ENCODE measurements at places on chromosomes 7 and 10. TPM values are rescaled to one million over a fixed set of nuclear protein-coding genes. Genes with fewer than 3 reads are reported as not detected.

DNA sequence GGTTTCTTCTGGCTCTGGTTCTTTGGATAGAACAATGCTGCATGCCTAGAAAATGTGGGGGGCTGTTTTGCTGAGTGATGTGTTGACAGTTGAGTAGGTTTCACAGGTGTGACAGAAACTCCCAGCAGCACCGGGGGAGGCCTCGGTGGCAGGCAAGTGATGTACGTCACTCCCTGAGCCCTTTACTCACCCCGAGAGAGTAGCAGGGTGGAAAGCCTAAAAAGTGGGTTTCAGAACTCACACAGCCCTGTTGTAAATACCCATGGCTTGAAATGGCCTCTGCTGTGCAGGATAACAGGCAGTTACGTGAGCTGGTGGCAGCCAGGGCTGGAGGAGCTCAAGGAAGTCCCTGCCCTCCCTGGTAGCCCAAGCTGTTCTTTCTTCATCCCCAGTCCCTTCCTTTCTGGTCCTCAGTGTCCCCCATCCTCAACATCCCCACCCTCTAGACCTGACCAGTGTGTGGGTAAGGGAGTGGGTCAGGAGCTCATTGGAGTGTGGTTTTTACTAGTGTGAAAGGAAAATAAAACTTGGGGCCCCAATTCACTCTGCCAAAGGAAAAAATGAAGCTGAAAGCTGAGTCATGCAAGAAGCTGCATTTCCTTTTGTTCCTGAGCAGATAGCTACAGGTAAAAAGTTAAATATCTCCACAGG lies 258.1 kb downstream of the STK31 start:
- no peak overlapping the region for H3K27ac ChIP-seq
- no peaks in the 10 kb centered on the region for H3K27me3 ChIP-seq
- H3K4me3 ChIP-seq = no peak overlapping the region
- no peaks in the 10 kb centered on the region for H3K36me3 ChIP-seq

The CHRM2 gene
- not detected for total RNA-seq

- DNase-seq = no peak
- H3K4me3 ChIP-seq = peak overlapping the region; percentile 49
- no peaks in the 10 kb centered on the region for H3K27me3 ChIP-seq
Measured at GRCh38 chr7:151010307-151011096, 13.8 kb downstream of the ATG9B start.

DNA sequence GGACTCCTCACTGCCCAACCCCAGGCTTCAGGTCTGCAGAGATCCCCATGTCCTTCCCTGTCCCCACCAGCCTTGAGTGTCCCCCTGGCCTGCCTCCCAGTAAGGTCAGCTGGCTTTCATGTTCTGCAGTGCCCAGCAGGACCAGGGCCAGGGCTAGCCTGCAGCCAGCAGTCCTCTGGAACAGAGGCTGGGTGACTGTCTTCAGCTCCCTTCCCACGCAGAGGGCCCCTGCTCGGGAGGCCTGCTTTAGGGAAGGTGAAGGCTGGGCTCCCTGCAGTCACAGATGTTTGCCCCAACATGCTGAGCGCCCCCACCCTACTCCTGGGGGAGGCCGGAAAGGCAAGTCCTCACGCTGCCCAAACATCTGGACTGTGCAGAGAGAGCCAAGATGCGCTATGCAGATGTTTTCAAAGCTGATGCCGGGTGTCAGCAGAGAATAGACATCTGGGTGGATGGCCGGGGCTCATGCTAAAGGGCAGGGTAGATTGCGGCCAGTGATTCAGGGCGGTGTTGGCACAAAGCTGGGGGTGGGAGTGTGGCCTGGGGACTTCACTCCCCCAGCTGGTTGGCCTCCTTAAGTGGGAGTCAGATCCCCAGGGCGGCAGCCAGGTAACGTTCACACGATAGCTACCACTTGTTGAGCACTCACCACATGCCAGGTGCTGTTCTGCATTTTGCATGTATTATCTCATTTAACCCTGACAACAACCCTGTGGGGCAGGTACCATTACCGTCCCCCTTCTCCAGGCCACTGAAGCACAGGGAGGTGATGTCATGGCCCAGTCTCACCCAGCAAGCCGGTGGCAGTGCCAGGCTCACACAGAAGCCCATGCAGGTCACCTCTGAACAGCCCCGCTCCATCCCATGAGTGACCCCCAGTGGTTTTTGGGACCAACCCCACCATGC lies 71.2 kb upstream of the COL13A1 start:
- H3K27me3 ChIP-seq = peaks cover 12% of the 10 kb centered on the region
- H3K4me3 ChIP-seq = no peak overlapping the region
- H3K4me1 ChIP-seq = peaks cover 10% of the 10 kb centered on the region
- H3K36me3 ChIP-seq = no peaks in the 10 kb centered on the region
- no peak for DNase-seq

The INHBA gene
- 1.1 TPM for total RNA-seq

- peaks cover 8% of the 10 kb centered on the region for H3K27me3 ChIP-seq
- H3K4me1 ChIP-seq = no peaks in the 10 kb centered on the region
- no peak for DNase-seq
- H3K27ac ChIP-seq = no peak overlapping the region
- H3K4me3 ChIP-seq = no peak overlapping the region
Measured at GRCh38 chr10:8852546-8852945, 798.1 kb downstream of the GATA3 start.

DNA sequence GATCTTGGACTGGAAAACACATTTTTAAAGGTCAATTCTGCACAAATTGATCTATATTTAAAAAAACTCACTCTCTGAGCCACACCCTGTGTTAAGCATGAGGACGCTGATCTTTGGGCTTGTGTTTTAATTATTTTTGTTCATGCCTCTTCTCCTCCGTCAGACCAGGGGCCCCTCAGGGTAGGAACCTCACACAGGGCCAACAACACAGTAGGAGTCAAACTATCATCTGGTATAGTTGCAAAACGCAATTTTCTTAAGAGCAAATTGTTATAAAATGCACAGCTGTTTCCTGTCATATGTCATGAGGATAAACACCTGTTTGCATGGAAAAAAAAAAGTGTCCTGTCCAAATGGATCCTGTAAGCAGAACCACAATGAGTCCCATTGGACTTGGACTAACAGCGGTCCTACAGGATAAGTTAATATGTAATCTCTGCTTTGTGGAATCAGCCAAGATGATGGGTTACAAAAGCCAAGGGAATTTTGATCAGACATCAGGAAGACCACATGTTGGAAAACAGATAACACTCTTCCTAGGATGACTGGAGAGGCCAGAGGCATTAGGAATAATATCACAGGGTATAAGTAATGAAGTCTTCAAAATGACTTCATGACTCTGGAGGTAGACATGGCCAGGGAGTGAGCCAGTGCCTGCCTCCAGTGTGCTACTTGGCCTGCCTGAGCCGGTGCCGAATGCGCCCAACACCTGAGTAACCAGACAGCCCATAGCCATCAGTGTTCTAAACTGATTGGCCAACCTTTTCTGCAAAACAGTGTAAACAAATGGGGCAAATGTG lies 184.9 kb upstream of the ADCY1 start:
- H3K27me3 ChIP-seq = peaks cover 8% of the 10 kb centered on the region
- H3K4me3 ChIP-seq = no peak overlapping the region
- H3K36me3 ChIP-seq = no peaks in the 10 kb centered on the region
- no peaks in the 10 kb centered on the region for H3K4me1 ChIP-seq

The PIK3AP1 gene
- 383 TPM for total RNA-seq

GRCh38 chr7:73496626-73497025 lies 25.5 kb downstream of the BAZ1B start:
- peaks cover 49% of the 10 kb centered on the region for H3K36me3 ChIP-seq
- H3K27me3 ChIP-seq = no peaks in the 10 kb centered on the region
- no peak overlapping the region for H3K4me3 ChIP-seq
- no peak overlapping the region for H3K27ac ChIP-seq

- H3K27me3 ChIP-seq = peaks cover 20% of the 10 kb centered on the region
- H3K36me3 ChIP-seq = no peaks in the 10 kb centered on the region
- H3K4me3 ChIP-seq = no peak overlapping the region
Measured at GRCh38 chr10:121244818-121245217, 353.4 kb downstream of the FGFR2 start.

The MAT1A gene
- total RNA-seq = not detected

- no peak for DNase-seq
- peaks cover 4% of the 10 kb centered on the region for H3K4me1 ChIP-seq
- no peaks in the 10 kb centered on the region for H3K36me3 ChIP-seq
- peaks cover 22% of the 10 kb centered on the region for H3K27me3 ChIP-seq
- no peak overlapping the region for H3K4me3 ChIP-seq
- no peak overlapping the region for H3K27ac ChIP-seq
Measured at GRCh38 chr10:117656385-117657367, 114.1 kb downstream of the EMX2 start.

DNA sequence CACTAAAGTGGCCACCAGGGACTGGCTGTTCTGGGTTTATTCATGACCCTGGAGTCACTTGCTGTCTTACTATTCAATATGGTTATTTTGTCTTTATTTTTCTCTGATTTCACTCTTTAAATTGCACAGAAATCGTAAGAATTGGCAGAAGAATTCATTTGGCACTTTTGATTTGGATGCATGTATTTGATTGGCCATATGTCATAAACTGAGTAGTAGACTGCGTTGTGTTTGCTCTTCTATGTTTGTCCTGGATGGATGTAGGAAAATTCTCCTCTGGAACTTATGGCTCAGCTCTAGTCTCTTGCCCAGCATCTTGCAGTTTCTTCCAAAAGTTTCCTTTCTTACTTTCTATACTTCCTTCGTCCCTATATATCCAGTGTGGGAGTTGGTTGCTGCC lies 452.7 kb downstream of the GATA3 start:
- DNase-seq = no peak
- no peaks in the 10 kb centered on the region for H3K4me1 ChIP-seq
- H3K4me3 ChIP-seq = no peak overlapping the region
- no peaks in the 10 kb centered on the region for H3K36me3 ChIP-seq
- peaks cover 42% of the 10 kb centered on the region for H3K27me3 ChIP-seq
- H3K27ac ChIP-seq = no peak overlapping the region

- no peak overlapping the region for H3K4me3 ChIP-seq
- H3K27me3 ChIP-seq = no peaks in the 10 kb centered on the region
- H3K27ac ChIP-seq = no peak overlapping the region
Measured at GRCh38 chr10:60525716-60526585, 136.3 kb upstream of the ANK3 start.

DNA sequence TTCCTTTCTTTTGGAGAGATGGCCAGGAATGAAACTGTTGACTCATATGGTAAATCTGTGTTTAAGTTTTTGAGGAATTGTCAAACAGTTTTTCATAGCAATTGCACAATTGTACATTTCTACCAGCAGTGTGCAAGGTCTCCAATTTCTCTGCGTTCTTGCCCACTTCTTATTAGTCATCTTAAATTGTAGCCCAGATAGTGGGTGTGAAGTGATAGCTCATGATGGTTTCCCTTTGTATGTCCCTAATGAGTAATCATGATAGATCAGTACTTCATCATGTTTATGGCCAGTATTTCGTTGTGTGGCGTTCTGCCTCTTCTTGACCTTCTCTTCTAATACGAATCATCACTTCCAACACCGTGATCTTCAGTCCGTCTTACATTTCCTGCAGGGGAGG lies 136.3 kb downstream of the DOCK1 start:
- H3K27ac ChIP-seq = no peak overlapping the region
- H3K4me1 ChIP-seq = no peaks in the 10 kb centered on the region
- H3K4me3 ChIP-seq = no peak overlapping the region
- no peak for DNase-seq
- H3K36me3 ChIP-seq = no peaks in the 10 kb centered on the region

- H3K4me3 ChIP-seq = no peak overlapping the region
- no peaks in the 10 kb centered on the region for H3K27me3 ChIP-seq
- no peak for DNase-seq
- peaks cover 4% of the 10 kb centered on the region for H3K36me3 ChIP-seq
Measured at GRCh38 chr7:71645836-71646235, 513.9 kb downstream of the GALNT17 start.

The TDRD1 gene
- not detected for total RNA-seq

The ELMO1 gene
- 103 TPM for total RNA-seq

DNA sequence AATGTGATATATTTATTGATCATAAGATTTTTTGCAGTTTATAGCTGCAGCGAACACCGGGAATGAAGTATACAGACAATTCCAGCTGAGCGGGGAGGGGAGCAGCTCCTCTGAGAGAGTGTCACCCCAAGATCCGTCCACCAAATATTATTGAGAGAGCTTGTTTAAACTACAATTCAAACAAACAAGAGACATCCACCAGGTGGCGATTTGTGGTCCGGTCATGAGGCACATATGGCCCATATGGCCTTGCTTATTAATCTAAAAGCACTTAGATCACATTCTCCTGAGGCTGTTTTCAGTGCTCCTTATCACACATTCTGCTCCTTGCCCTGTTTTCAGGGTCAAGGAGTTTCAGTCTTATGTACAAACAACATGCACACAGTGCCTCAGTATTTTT lies 83.1 kb downstream of the THSD7A start:
- no peaks in the 10 kb centered on the region for H3K36me3 ChIP-seq
- no peaks in the 10 kb centered on the region for H3K4me1 ChIP-seq
- DNase-seq = no peak
- H3K4me3 ChIP-seq = no peak overlapping the region

- peaks cover 51% of the 10 kb centered on the region for H3K4me1 ChIP-seq
- peak overlapping the region; percentile 24 for H3K27ac ChIP-seq
- H3K36me3 ChIP-seq = no peaks in the 10 kb centered on the region
- H3K4me3 ChIP-seq = no peak overlapping the region
- no peak for DNase-seq
- H3K27me3 ChIP-seq = peaks cover 56% of the 10 kb centered on the region
Measured at GRCh38 chr7:101167645-101168411, 2.5 kb upstream of the VGF start.

DNA sequence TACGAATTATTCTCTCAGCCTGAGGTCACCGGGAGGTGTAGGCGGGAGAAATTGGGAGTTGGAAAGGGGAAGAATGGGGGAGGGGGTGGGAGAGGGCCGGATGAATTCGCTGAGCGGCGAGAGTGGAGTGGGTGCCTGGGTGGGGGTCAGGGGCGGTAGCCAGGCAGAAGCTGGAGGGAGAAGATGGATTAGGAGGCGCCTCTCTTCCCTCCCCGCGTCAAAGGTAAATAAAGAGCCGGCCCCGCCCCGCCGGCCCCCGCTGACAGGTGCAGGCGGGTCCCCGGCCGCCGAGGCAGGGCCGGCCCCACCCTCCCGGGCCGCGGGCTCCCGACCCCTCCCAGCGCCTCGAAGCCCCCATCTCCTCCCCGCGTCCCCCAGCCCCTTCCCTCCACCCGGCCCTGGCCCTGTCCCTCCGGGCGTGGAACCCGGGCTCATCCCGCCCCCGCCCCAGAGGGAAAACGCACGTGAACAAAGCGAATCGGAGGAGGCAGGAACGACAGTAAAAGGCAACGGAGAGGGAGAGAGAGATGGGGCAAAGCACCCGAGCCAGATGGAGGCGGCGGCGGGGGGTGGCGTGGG lies 872 bp downstream of the FAM131B start:
- peaks cover 15% of the 10 kb centered on the region for H3K4me1 ChIP-seq
- peak overlapping the region; percentile 86 for H3K4me3 ChIP-seq
- no peaks in the 10 kb centered on the region for H3K36me3 ChIP-seq

Data from natural killer cell treated with Interleukin-12 subunit alpha and Interleukin-12 subunit beta and Interleukin-15 and Interleukin-18, amount 100 ng/mL, for 72 hours (primary cell).